MM.1S (cell line): ENCODE measurements at places on chromosomes 1 and 21.

- no peak overlapping the region for H3K27ac ChIP-seq
- DNase-seq, result no peak
- H3K27me3 ChIP-seq, result no peaks in the 10 kb centered on the region
- no peaks in the 10 kb centered on the region for H3K4me1 ChIP-seq
Observed at GRCh38 chr1:85504417-85504816, 39.5 kb upstream of the DDAH1 start.

DNA sequence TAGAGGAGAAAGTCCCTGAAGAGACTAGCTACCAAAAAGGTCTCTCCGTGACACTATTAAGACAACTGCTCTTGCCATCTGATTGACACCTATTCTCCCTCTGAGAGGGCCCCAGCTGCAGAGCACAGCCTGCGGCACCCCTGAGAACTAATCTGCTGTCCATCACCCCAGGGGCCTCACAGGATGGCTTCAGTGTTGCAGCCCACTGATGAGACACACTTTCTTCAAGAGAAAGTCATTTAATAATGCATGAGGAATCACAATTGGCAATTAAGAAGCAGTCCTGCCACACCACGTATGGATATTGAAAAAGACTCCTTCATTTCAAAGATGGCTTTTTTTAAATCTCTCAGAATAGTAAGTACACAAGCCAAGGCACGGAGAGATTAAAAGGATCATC lies 48.9 kb downstream of the CAPN8 start:
- H3K4me1 ChIP-seq, result peaks cover 10% of the 10 kb centered on the region
- H3K27me3 ChIP-seq, result no peaks in the 10 kb centered on the region
- no peak for DNase-seq

DNA sequence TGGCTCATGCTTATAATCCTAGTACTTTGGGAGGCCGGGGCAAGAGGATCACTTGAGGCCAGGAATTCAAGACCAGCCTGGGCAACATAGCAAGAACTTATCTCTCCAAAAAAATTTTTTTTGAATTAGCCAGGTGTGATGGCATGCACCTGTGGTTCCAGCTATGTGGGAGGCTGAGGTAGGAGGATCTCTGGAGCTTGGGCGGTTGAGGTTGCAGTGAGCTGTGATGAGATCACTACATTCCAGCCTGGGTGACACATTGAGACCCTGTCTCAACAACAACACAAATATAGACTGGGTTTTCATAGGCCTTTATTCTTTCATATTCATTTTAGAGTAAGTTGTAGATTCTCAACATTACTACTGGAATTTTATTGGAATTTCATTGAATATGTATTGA lies 12.8 kb downstream of the MED18 start:
- H3K4me1 ChIP-seq, result no peaks in the 10 kb centered on the region
- no peak for DNase-seq
- H3K4me3 ChIP-seq, result no peak overlapping the region
- H3K36me3 ChIP-seq, result no peaks in the 10 kb centered on the region

DNA sequence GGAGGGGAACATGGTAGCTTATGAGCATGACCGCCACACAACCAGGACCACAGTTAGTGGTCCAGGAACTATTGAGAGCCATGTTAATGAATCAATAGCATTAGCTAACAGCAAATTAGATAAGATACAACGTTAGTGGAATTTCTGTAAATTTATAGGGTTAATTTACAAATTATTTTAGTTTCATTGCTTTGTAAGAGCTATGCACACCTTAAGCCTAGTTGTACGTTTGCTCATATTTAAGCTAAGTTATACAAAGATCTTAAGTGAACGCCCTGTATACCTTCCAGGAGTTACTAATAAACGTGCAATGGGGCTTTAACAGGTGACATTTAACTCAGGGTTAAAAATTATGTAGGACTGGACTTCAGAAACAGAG lies 749 bp downstream of the EXOSC10 start:
- H3K4me3 ChIP-seq, result peak overlapping the region; percentile 97
- H3K36me3 ChIP-seq, result no peaks in the 10 kb centered on the region; the same call in 1 of the 2 replicates
- no peaks in the 10 kb centered on the region for H3K27me3 ChIP-seq
- H3K4me1 ChIP-seq, result peaks cover 6% of the 10 kb centered on the region
- no peak for DNase-seq
- peak overlapping the region; percentile 66; the same call in 1 of the 2 replicates for H3K27ac ChIP-seq
